ENCODE measurements at places on chromosomes 1 and 21.

DNA sequence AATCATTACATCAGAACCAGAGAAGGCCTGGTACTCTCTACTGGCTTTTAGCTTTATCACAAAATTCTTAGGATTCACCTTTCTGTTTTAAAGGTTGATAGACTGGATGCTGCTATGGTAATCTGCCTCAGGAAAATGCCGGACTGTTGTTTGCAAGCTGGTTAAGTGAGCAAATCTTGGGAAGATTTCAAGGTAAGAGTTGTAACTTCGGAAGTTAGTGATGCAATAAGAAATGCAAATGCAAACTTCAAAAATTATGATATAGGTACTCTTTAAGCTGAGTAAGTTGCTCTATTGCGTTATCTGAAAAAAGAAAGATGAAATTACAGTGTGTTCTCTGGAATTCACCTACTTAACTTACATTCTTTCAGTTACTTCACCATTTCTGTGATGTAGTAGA lies 4.4 kb upstream of the SLC16A1 start:
- no peak for DNase-seq

DNA sequence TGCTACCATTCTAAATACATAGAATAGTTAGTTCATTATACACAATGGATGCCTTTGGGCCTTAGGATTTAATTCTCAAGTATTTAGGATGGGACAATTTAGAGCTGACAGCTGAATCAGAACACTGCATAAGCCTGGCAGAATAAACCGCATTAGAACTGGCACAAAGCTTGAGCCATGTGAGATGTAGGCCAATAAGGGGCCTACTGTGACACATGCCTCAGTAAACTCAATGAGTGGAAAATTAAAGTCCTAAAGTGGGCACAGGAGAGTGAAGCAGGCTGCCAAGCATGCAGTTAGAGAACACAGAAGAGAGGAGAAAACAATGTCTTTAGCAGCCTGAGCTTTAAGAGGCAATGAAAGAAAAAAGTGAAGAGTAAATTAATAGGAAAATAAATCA lies 24.3 kb downstream of the SCYL3 start:
- no peak for DNase-seq

DNA sequence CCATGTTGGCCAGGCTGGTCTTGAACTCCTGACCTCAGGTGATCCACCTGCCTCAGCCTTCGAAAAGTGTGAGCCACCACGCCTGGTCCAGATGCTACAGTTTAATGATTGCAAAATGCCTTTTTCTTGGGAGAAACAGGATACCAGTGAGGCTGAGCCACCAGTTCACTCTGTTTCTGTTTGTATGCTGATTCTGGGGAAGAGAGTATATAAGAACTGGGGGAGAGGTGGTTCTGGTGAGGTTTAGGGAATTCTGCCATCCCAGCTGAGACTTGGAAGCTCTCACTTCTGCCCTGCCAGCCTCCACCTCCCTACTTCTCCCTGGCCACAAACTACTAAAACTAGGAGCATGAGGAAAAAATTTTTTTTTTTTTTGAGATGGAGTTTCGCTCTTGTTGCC lies 8.1 kb upstream of the PMF1 start:
- DNase-seq = no peak

DNA sequence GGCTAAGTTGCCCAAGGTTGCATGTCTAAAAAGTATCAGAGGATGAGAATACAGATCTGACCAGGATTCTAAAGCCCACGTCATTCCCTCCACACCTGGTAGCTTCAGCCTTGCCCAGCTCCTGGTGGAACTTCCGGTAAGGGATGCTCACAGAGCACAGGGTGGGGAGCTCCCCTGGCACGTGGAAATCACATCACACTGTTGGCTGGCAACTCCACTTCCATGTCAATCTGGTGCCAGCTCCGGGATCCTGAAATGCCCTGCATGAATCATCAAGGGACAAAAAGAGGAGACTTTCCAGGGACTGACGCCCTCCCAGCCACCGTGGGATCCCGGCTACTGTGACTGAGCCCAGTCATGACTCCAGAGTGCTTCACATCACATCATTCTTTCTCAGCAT lies 12.4 kb upstream of the BCAR3 start:
- no peak for DNase-seq

GRCh38 chr1:61523229-61523628 lies 201.7 kb downstream of the TM2D1 start:
- DNase-seq = no peak

- DNase-seq = no peak
Measured at GRCh38 chr1:94022471-94023189, 98.3 kb downstream of the ABCA4 start.

DNA sequence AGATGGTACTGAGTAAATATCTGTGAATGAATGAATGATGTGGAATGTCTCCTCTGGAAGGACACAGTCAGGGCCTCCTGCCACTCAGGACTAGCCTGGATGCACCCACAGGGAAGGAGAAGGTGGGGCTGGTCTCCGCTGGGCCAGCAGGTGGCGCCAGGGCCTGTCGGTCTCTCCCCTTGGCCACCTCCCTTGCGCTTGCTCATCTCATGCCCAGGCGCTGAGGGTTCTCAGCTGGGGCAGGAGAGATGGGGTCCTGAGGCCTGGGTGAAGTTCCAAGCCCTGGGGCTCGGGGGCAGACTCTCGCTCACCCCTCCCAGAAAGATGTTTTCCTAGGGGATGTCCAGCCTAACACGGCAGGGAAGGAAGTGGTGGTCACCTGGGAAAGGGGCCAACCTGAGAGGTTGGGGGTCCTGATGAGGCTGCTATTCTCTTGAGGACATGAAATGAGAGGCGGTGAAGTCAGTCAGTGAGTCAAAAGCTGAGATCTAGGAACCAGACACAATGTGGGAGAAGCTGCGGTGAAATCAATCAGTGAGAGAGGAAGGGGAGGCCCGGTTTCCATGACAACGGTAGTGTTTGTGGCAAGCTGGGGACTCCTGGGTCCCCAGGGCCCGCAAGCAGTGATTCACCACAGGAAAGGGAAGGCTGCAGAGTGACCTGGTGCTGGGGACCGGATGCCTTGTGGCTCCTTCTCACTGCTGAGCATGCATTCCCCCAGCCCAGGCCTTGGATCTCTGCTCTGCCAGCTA lies 14.6 kb upstream of the MEX3A start:
- DNase-seq = peak; percentile 93

DNA sequence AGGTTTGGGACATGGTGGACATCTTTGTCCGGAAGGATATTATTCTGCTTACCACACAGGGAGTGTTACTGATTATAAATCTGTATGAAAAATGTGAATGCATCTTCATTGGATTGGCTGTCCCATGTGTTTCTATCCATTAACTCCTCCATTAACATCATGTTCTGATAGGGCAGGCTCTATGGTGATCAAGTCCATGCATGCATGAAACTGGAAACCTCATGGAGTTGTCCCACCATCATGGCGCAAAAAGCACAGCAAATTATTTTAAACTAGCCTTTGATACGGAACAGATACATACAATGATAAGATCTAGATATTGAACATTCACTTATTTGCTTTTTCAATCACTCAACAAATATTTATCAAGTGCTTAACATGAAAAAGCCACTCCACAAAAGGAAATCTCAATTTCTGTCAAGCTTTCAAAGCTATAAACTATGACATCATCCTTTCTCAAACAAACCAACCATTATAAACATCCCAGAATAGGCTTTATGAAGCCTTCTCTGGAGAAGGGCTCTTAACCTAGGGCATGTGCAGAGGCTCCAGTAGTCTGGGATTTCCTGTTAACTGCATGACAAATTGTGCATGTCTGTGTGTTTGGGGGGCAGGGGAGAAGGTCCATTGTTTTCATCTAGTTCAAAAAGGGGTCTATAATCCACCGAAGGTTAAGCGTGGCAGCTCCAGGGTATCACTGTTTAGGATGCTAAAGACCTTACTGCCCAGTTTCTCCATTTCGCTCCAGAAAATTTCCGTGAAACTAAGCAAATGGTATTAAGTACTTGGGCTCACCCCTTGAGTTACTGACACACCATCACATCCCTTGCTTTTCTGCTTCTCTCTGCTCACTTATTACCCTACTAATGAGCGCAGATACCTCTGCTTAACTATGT lies 46.1 kb downstream of the ADAMTS1 start:
- DNase-seq = no peak

DNA sequence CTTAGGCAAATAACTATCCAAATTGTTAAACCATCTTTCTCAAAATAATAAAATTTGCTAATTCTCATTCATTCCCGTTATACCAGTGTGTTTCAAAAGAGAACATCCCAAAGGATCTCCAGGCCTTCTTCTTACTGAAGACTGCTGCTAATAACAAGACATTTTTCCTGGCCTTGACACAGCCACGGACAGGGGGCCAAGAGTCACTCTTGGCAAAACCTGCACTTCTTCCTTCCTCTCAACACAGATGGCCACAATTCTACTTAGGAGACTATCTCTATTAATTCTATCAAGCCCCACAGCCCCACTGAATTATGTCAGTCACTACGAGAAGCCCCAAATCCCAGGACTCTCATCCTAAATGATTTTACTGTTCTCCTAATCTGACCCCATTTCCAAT lies 86.0 kb downstream of the EVI5 start:
- peak; percentile 43 for DNase-seq
